Smooth muscle cell of the brain vasculature (primary cell): ENCODE measurements at places on chromosomes 6 and 20.

GRCh38 chr6:61887423-61887822, 398.6 kb downstream of the KHDRBS2 start:
- no peak for DNase-seq

GRCh38 chr6:44463728-44464450, 76.4 kb downstream of the CDC5L start:
- no peak for DNase-seq

DNA sequence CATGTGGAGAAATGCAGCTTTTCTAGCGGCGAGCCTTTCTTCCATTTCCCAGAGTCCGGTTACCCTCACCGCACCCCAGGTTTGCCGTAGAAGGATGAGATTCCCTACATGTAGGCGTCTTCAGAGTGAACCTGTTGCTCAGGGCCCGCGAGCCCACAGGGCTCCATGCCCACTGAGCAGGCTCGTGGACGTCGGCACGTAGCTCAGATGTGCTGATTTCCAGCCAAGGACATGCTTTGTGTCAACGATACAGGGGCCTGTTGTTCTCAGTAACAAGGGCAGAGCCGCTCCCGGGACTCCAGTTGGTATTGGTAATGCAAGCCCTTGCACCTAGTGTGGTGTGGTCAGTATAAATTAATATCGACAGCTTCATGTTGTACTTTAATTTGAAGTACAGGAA, 159.6 kb downstream of the MTHFD1L start:
- DNase-seq, result no peak

GRCh38 chr20:400128-400453, 8.0 kb upstream of the RBCK1 start:
- DNase-seq, result no peak

DNA sequence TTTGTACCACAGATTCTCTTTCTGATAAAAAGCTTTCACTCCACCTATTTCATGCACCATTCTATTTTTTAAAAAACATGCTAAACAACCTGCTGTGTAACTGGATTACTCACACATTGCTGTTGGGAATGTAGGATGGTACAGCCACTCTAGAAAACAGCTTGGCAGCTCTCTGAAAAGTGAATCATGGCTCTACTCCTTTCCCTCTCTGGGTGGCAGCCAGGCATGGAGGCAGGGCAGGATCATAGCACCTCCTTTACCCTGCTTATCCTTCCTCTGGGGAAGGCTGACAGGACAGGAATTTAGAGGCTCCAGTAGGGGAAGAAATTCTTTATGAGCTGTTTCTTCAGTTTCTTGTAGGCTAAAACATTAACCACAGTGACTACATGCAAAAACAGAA, 6.7 kb upstream of the VNN2 start:
- no peak for DNase-seq

DNA sequence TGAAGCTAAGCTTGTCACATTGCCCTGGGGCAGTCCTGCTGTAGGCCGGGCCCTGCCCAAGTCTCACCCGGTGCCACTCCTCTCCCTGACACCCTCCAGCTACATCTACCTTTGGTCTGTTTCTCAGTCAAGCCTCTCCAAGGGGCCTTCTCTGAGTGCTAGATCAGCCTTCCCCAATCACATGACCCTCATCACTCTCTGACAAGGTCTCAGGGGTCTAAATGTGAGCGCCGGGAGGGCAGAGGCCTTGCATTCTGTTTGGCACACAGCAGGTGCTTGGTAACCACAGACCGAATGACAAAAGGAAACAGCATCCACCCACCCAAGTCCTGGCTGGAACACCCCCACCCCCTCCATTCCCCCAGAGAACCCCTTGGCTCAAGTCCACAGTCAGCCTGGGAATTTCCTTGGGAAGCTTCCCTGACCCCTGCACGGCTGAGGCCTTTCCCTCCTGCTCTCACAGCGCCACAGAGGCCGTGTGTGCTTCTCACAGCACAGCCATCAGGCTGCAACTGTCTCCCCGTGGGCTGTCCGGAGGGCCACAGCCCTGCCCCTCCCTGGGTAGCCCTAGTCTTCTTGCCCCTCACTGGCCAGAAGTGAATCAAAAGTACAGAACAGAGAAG, 32.9 kb downstream of the PKIG start:
- no peak for DNase-seq

DNA sequence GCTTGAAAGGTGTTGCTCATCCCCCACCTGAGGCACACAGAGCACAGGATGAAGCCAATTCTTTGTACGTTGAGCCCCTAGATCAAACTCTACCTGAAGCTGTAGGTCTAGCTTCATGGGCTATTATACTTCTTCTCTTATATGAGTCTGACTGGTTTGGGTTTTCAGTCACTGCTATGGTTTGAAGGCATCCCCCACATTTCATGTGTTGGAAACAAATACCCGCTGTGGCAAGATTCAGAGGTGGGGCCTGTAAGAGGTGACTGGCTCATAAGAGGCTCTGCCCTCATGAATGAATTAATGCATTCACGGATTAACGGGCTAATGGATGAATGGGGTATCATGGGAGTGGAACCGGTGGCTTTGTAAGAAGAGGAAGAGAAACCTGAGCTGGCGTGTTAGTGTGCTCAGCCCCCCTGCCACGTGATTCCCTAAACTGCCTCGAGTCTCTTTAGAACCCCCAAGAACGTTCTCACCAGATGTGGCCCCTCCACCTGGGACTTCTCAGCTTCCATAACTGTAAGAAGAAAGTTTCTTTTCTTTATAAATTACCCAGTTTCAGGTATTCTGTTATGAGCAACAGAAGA, 39.2 kb downstream of the PREX1 start:
- no peak for DNase-seq

GRCh38 chr6:167781868-167782267, 44.8 kb upstream of the AFDN start:
- no peak for DNase-seq

DNA sequence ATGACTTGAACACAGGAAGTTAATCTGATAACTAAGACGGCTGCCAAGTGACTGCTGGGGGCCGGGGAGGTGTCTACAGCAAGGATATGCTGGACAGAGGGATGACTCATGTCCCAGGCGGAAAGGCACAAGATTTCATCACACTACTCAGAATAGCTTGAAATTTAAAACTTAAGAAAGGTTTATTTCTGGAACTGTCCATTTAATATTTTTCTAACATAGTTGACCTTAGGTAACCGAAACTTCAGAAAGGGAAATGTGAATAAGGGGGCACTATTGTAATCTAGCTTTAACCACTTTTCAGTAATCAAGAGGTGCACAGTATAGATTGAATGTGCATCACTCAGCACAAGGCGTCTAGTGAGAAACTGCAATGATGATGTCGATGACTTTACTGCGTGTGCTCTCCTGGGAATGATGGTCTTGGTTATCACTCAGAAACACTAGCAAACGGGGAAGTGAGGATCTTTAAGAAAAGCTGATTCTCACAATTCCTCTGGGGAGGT, 171.5 kb downstream of the QKI start:
- peak; percentile 47 for DNase-seq

- DNase-seq, result no peak
These were observed 24.5 kb downstream of the YTHDF1 start for GRCh38 chr20:63191400-63191799.
